ENCODE measurements at places on chromosomes 1 and 21. TPM values are rescaled to one million over a fixed set of nuclear protein-coding genes. Genes with fewer than 3 reads are reported as not detected.

Gene CD101
- total RNA-seq = 1.6 TPM

Gene CR1
- 0.14 TPM for total RNA-seq

DNA sequence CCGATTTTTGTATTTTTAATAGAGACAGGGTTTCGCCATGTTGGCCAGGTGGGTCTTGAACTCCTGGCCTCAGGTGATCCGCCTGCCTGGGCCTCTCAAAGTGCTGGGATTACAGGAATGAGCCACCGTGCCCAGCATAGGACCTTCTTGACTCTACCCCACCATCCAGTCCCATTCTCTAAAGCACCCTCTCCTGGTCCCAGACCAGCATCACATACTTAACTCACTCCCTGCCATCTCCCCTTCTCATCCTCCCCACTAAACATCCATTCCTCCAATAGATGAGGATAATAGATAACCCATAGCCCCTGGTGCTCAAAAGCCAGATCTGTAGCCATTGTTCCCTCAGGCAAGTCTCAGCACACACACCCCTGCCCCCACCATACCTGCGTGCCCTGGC is 2.1 kb downstream of the ENTREP3 start:
- peaks cover 5% of the 10 kb centered on the region for H3K36me3 ChIP-seq
- no peak for DNase-seq
- H3K27ac ChIP-seq = no peak overlapping the region

- DNase-seq = no peak
- peaks cover 4% of the 10 kb centered on the region for H3K4me1 ChIP-seq
- H3K36me3 ChIP-seq = no peaks in the 10 kb centered on the region
- H3K27me3 ChIP-seq = no peaks in the 10 kb centered on the region
- H3K4me3 ChIP-seq = no peak overlapping the region
These were observed 58.3 kb downstream of the KCNJ15 start for GRCh38 chr21:38315122-38315521.

DNA sequence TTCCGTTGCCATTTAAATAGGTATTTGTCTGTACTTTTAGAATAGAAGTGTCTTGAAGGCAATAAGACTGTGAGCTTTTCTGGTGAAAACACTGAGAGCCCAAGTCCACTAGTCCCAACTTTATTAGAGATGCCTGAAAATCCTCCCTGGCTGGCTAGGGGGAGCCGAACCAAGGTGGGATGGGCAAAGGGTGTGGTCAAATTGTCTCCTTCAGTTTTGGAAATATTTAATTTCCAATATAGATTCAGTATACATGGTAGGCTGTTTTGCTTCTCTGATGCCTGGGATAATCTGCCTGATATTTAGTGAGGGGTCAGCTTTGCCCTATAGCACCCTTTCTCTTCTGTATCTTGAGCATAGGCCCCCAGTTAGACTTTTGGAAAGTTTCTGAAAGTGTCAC is 3.5 kb downstream of the ROR1 start:
- H3K27me3 ChIP-seq = peaks cover 8% of the 10 kb centered on the region
- peaks cover 12% of the 10 kb centered on the region for H3K4me1 ChIP-seq
- no peaks in the 10 kb centered on the region for H3K36me3 ChIP-seq
- no peak overlapping the region for H3K4me3 ChIP-seq

DNA sequence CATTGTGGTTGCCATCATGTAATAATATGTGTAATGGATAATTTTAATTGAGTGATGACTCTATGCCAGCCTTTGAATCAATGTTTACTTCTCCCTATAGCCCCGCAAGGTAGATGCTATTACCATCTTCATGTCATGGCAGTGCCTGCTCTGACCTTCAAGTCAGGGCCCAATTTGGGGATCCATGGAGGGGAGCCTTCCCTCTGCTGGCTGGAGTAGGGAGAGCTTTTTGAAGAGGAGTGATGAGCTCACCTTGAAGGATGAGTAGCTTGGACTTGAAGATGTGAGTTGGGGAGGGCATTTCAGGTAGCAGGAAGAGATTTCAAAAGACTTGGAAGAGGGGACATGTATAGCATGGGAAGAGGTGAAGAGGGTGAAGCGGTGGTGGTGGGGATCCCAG is 189.2 kb downstream of the FOXD2 start:
- H3K4me1 ChIP-seq = no peaks in the 10 kb centered on the region
- no peak overlapping the region for H3K4me3 ChIP-seq
- H3K27me3 ChIP-seq = peaks cover 3% of the 10 kb centered on the region
- no peak for DNase-seq

- H3K36me3 ChIP-seq = no peaks in the 10 kb centered on the region
- peak; percentile 53 for DNase-seq
- H3K27me3 ChIP-seq = no peaks in the 10 kb centered on the region
- H3K27ac ChIP-seq = no peak overlapping the region
- peaks cover 22% of the 10 kb centered on the region for H3K4me1 ChIP-seq
These were observed 69.9 kb downstream of the CACHD1 start for GRCh38 chr1:64539781-64540218.

- H3K4me1 ChIP-seq = no peaks in the 10 kb centered on the region
- no peaks in the 10 kb centered on the region for H3K36me3 ChIP-seq
- DNase-seq = no peak
- H3K27me3 ChIP-seq = no peaks in the 10 kb centered on the region
- H3K4me3 ChIP-seq = no peak overlapping the region
- H3K27ac ChIP-seq = no peak overlapping the region
These were observed 98.5 kb upstream of the CTTNBP2NL start for GRCh38 chr1:112297536-112297935.
